Astrocyte of the spinal cord (primary cell): ENCODE measurements at places on chromosomes 16 and 17.

DNA sequence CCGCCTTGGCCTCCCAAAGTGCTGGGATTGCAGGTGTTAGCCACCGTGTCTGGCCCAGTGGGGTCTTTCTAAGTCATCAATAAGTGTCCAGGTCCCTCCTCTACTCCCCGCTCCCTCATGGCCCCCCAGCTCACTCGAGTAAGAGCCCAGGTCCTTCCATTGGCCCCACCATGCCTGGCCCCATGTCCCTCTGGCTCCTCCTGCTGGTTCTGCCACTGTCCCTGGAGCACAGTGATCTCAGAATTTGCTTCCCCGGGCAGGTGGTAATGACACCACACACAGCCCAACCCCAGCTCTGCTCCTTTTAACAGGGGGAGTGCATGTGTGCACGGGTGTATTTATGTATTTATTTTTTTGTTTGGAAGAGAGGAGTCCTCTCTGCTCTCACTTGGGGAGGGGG lies 19.6 kb downstream of the MGAT5B start:
- no peak for DNase-seq

DNA sequence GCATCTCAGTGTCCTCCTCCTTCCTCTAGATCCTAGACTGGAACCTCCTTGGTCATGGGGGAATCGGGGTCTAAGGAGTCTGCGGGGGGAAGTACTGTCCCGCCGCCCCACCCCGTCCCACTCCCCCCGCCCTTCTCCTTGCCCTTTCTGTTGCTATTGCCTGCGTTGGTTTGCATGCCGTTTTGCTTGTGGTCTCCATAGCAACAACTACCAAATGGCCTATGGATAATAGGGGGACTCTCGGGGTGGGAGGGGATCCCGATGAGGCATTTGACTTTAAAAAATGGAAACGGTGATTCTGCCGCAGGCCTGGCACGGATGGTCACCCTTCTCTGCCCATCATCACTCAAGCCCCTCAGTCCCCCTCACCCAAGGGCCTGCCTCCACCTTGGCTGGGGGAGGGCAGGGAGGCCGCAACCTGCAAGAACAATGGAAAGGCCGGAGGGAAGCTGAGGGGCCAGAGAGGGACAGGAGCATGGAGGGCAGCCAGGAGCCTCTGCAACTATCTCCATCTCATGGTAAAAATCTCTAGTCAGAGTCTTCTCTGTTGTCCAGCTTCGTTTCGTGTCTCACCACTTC lies 231.4 kb upstream of the TNRC6C start:
- DNase-seq = no peak

DNA sequence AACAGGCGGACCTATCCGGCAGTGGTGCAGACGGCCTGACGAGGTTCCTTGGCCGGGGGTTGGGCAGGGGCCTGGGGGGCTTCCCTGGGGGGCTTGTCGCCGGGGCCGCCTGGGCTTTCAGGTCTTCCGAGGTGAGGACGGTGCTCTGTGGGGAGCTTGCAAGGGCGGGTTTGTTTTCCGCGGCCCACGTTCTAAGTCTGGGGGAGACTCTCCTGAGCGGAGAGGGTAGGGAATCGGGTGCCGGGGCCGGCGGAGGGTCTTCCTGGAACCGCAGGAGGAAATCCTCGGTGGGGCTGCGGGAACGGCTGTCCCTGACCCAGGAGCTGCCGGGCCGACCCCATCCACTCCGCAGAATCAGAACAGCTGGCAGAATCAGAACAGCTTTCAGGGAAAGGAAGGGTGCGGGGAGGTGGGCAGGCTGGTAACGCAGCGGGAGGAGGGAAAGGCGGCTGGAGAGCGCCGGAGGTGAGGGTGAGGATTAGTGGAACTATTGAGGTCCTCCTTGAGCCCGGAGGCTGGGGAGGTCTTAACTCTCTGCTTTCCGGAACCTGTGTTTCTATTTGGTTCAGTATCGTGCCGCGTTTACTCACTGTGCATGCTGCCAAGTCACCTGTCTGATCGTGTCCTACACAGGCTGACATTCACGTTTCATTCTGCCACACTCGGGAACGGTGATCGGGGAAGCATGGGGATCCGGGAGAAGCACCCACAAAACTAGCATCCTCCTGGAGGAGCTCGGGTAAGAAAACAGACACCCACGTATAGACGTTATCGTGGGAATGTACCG lies 28.9 kb downstream of the CPSF4L start:
- peak; percentile 31 for DNase-seq

DNA sequence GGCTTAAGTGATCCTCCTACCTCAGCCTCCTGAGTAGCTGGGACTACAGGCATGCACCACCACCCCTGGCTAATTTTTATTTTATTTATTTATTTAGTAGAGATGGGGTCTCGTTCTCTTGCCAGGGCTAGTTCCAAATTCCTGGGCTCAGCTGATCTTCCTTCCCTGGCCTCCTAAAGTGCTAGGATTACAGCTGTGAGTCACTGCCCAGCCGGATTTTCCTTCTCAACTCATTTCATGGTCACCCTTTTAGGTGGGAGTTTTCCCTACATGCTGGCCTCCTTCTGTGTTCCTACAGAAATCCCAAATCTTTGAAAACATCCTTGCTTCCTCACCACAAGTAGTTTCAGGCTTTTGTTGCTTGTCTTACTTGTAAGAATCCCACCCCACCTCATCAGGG lies 102.1 kb upstream of the SIAH1 start:
- no peak for DNase-seq

GRCh38 chr16:86566601-86566965 lies at the start of gene FOXC2:
TSS of gene FOXC2 (plus strand) at chr16:86566829. CDS start at chr16:86567336, 507 bp downstream.
- DNase-seq = peak; percentile 98

- peak; percentile 61 for DNase-seq
Measured at GRCh38 chr16:49019081-49019633, 262.5 kb downstream of the CBLN1 start.

DNA sequence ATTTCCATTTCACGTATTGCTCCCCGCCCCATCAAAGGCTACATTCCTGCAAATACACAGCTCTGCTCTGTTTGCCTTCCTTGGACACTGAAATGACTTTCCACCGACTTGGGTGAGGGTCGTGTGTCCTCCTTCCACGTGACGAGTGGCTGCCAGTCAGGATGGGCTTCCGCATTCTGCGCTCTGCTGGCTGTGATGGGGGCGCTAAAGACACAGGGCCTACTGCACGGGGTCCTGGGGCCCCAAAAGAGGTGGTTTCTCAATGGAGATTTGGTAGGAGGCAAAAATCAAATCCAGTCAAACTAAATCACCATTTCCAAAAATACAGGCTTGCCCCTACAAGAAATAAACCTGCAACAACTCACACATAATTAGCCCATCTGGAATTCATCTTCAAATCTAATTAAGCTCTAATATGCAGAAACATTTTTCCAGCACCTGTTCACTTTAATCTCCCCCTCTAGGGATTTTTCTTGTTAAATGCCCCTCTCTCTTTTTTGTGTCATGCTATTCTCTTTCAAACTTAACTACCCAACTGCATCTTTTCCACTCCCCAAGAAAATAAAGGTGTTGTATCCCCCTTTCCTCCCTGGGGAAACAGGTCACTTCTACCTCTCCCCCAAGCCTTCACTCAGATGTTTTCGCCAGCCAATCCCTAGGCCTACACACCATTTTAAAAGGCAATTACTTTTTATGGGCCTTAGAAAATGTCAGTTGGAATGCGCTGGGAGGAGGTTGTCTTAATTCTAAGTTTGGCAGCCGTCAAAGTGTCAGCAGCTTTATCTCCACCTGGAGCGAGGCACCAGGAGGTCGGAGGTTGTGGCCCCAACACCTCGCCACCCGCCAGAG lies 21.9 kb upstream of the FAAP100 start:
- DNase-seq = no peak

GRCh38 chr17:48051283-48051682 lies 3.1 kb downstream of the NFE2L1 start:
- DNase-seq = no peak

DNA sequence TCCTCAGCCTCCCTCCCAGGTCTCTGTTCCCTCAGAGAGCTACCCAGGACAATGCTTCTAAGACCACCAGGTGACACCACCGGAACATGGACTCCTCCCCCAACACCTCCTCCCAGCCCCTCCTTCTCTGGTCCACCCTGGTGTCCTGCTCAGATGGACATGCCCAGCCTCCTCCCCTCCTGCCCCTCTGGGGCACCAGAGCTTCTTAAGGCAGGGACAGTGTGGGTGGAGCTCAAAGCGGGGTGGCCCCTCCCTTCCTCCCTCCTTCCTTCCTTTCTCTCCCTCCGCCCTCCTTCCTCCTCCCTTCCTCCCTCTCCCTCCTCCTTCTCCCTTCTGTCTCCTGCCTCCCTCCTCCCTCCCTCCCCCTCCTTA lies 22.7 kb downstream of the TRPV3 start:
- DNase-seq = peak; percentile 6

DNA sequence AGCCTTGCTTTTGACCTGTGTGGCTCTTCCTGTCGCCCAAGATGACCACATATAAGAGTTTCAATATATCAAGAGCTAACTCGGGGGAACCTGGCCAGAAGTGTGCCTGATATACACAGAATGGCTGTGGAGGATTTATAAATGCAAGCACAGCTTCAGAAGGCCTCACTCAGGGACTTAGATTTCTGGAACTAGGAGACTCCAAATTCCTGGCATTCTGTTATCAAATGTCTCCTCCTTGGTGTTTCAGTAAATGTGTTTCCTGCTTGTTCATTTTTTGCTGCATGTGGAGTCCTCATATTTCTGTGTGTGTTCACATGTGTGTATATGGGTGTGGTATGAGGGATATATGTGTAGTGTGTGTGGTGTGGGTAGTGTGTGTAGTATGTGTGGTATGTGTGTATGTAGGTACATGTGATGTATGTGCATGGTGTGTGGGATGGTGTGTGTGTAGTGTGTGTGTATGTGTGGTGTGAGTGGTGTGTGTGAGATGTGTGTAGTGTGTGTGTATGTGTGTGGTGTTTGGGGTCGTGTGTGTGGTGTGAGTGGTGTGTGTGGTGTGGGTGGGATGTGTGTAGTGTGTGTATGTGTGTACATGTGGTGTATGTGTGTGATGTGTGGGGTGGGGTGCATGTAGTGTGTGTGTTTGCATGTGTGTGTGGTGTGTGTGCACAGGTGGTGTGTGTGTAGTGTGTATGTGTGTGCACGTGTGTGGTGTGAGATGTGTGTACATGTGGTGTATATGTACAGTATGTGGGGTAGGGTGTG lies 981 bp upstream of the CD300H start:
- DNase-seq = no peak

- DNase-seq = no peak
Measured at GRCh38 chr17:16939606-16940115, 32.3 kb downstream of the TNFRSF13B start.

- DNase-seq = no peak
Measured at GRCh38 chr16:27325736-27326135, 12.0 kb downstream of the IL4R start.

DNA sequence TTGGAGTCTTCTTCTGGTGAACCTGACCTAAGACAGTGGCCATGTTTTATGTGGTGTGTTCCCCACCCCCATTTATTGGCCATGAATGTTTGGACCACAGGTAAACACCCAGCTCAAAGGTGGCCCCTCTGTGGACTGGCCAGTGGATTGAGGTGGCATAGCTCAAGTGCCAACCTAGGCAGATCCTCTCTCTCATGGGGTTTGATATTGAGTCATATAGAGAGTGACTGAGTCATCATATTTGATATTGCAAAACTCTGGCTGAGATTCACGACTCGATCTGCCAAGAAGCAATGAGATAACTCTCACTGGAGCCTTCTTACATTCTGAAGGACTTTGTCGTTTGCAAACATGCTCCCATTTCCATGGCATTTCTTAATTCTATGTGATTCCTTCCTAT lies 10.5 kb upstream of the TEKT3 start:
- DNase-seq = peak; percentile 37

GRCh38 chr17:13589658-13590057 lies 12.1 kb downstream of the HS3ST3A1 start:
- DNase-seq = peak; percentile 10

GRCh38 chr16:89475144-89475543 lies 15.2 kb downstream of the ANKRD11 start:
- no peak for DNase-seq

DNA sequence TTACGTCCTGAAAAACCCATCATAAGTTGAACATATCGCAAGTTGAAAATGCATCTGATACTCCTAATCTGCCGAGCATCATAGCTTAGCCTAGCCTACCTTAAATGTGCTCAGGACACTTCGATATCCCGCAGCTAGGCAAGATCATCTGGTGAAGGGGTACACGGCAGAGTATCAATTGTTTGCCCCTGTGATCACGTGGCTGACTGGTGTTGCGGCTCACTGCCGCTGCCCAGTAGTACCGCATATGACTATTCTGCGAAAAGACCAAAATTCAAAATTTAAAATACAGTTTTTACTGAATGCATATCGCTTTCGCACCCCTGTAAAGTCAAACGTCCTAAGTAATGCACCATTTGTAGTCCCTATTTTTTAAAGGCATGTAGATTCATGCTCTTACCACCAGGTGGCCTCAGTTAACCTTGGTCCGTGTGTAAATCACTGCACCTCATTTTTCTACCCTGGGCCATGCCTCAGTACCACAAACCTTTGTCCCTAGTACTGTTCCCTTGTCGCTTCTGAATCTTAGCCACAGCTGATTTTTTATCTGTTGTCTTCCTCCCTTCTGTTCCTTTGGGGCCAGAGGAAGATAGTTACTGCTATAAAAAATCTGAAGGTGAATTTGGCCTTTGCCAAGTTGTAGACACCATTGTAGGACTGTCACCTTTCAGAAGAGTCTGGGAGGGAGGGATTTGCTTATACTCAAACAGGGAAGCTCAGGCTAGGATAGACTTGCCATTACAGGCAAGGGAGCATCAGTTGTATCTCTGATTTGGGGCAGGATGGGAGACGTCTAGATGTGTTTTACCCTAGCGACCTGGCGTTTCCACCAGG lies 34.4 kb downstream of the WWP2 start:
- DNase-seq = peak; percentile 79

DNA sequence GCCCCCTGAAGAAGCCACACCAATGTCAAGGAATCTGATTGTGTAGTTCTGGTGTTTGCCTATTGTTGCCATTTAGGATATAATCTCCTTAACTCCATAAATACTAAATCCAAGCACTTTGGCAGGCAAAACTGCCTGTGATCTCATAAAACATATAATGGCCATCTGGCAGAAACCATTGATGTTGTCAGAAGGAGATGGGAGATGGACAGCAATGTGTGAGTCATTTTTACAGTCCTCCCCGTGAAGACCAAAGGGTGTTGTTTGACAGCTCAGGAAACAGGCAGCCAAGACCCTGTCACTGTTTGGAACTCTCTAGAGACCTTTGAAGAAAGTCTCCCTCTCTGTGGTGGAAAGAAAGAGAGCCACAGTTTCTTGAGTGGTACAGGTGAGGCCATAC lies 454.1 kb downstream of the HS3ST3B1 start:
- no peak for DNase-seq
